ENCODE measurements at places on chromosomes 11 and 22.

- DNase-seq = no peak
These were observed 76.4 kb upstream of the SLC22A12 start for GRCh38 chr11:64514590-64514989.

GRCh38 chr11:76721755-76722677 lies 51.5 kb upstream of the LRRC32 start:
- DNase-seq = peak; percentile 65

GRCh38 chr11:69654660-69655478 lies 13.9 kb downstream of the CCND1 start:
- peak; percentile 79 for DNase-seq

GRCh38 chr11:61621917-61622585 lies 41.2 kb upstream of the SYT7 start:
- no peak for DNase-seq

DNA sequence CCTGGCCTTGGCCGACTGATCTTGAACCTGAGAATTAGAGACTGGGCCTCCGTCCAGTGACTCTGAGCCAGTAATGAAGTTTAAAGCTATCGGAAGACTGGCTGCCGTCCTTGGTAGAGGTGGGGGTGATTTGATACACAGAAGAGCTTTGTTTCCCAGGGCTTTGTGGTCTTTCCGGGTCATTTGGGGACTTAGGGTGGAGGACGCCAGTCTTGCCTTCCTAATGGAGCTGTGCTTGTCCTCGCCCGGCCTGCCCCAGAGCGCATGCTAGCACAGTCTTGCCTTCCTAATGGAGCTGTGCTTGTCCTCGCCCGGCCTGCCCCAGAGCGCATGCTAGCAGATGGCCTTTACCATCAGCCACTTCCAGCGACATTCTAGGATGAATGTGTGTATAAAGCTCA lies 65.8 kb downstream of the ST3GAL4 start:
- DNase-seq = no peak

- DNase-seq = no peak
These were observed 14.0 kb upstream of the FLRT1 start for GRCh38 chr11:64021757-64022093.

GRCh38 chr22:49310354-49310753 lies 517.3 kb downstream of the BRD1 start:
- DNase-seq = no peak

- no peak for DNase-seq
These were observed 68.5 kb downstream of the PIWIL3 start for GRCh38 chr22:24706054-24706453.

- no peak for DNase-seq
These were observed 1406.1 kb upstream of the TENM4 start for GRCh38 chr11:80846979-80847378.

- no peak for DNase-seq
These were observed 123.4 kb downstream of the CYP2R1 start for GRCh38 chr11:14768526-14769188.

GRCh38 chr11:56172256-56172830 lies 4.1 kb upstream of the OR5J2 start:
- DNase-seq = no peak

- no peak for DNase-seq
These were observed 46.5 kb downstream of the PISD start for GRCh38 chr22:31615491-31615860.

DNA sequence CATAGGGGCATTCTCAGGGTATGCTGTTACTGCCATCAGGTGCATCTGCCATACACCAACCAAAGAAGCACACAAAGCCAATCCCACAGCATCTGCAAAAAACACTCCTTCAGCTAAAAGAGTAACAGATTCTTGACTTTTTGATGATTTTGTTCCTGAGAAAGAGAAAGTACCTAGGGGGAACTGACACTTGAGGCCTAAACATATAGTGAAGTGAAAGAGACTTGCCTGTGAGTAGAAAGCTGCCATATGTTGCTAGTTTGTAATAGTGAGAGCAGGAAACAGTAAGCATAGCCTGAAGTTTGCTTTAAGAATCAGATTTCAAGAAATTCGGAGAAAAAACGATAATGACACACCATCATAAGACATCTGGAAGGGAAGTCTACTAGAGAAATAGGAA lies 97.9 kb upstream of the CTSC start:
- no peak for DNase-seq

DNA sequence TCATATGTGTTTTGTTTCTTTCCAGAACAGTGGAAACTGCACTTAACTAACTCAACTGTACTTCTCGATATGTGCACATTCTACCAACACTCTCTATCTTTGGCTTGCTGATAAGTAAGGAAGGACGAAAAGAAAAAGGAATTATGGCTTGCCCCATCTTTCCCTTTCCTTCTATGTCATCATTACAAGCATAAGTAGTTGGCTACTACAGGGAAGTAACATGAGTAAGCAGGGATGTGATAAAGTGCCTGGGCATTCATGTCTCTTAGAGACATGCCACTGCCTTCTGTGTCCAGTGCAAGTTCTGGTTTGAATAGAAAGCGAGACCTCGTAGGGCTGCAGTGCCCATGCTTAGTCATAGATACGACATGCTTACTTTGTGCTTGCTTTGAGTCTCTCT lies 342.5 kb downstream of the ETS1 start:
- no peak for DNase-seq

DNA sequence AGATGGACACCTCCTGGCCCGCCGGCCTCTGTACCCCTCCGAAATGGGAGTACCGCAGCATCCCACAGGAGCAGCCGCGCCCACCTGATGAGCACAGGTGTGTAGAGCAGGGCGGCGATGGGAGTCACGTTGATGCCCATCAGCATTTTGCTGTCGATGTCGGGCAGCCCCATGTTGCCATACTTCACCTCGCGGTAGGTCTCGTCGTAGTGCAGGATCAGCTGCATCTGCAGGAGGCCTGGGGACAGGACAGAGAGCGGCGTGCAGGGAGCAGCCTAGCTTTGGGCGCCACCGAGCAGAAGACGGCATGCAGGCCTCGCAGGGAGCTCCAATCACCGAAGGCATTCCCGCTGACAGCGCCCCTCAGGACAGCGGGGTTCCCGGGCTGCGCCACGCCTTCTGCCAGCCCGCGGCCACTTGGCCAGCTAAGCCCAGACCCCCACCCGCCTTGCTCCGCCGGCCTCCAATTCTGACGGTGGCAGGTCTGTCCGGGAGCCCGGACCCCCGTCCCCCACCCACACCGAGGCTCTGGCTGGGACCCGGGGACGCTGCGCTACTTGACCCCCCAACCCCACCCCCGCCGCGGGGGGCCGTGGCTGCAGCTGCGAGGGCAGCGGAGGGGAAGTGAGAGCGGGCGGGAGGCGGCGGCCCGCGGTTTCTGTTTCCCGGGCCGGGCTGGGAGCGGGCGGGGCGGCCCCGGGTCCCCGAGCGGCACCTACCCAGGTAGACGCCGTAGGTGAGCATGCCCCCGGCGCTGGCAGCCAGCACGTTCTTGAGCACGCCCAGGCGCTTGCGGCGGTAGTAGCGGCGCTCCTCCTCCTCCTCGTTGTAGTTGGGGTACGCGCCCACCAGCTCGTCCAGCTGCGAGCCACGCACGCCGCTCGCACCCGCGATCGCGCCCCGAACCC lies 705 bp downstream of the UNC93B1 start:
- DNase-seq = no peak

GRCh38 chr11:44813401-44813800 lies 86.6 kb downstream of the TSPAN18 start:
- no peak for DNase-seq

DNA sequence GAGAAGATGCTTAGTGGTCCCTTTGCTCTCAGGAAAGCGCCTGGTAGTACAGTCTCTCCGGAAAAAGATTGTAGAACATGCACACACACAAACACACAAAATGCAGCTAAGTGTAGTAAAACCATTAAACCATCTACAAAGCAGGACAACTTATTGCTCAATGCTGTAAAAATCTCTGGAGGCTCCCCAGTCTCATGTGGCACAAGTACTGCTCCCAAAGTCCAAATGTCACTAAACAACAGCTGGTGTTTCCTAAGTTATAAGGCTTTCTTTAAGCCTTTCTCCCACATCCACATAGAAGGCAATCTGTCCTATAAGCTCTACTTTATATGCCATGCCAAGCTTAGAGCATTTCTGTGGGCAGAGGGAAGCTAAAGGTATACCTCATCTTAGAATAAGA lies 32.9 kb downstream of the CDON start:
- DNase-seq = no peak

DNA sequence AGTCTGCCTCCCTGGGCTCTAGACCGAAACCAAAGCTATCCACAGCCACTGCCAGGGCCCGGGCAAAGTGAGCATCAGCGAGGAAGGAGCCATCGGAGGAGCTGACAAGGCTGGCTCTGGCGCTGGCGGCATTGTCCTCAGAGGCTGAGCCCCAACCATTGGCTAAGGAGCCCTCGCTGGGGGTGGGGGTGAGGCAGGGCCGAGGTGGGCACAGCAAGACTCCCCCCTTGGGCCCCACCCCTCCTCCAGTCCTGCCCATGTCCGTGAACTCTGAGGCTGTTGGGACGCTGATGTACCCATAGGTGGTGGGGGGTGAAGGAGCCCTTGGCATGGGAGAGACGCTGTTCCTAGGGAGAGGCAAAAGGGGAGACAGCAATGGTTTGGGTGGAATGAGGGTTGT lies 11.2 kb downstream of the ROBO4 start:
- no peak for DNase-seq

DNA sequence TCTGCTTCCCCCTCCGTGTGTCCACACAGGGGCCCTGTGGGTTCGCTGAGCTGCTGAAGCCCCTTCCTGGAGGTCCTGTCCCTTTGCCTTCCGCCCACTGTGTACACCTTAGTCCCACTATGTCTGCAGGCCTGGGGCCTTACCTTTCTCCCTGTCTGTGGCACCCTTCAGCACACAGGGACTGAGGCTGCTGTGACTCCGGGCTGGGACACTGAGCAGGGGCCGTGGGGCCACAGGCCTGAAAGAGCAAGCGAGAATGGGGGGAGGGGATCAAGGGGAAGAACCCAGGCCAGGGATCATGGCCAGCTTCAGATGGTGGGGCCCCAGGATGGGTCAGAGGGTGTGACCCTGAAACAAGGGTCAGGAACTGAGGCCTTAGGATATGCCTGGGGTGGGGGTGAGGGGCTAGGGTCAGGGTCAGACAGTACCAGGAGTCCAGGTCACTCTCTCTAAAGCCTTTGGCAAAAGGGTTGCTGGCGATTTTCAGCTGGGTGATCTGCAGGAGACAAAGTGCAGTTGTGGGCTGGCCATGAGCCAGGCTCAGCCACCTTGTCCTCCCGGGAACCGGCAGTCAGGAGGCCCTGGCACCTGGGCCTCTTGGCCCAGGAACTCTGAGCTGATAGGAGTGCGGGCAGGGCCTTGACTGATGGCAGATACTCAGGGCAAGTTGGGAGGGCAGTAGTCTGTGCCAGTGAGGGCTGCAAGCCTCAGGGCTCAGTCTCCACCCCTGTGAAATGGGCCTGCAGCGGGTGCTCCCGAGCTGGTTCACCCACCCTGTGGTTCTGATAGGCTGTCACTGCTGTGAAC lies 2.6 kb upstream of the NUDT8 start:
- no peak for DNase-seq

DNA sequence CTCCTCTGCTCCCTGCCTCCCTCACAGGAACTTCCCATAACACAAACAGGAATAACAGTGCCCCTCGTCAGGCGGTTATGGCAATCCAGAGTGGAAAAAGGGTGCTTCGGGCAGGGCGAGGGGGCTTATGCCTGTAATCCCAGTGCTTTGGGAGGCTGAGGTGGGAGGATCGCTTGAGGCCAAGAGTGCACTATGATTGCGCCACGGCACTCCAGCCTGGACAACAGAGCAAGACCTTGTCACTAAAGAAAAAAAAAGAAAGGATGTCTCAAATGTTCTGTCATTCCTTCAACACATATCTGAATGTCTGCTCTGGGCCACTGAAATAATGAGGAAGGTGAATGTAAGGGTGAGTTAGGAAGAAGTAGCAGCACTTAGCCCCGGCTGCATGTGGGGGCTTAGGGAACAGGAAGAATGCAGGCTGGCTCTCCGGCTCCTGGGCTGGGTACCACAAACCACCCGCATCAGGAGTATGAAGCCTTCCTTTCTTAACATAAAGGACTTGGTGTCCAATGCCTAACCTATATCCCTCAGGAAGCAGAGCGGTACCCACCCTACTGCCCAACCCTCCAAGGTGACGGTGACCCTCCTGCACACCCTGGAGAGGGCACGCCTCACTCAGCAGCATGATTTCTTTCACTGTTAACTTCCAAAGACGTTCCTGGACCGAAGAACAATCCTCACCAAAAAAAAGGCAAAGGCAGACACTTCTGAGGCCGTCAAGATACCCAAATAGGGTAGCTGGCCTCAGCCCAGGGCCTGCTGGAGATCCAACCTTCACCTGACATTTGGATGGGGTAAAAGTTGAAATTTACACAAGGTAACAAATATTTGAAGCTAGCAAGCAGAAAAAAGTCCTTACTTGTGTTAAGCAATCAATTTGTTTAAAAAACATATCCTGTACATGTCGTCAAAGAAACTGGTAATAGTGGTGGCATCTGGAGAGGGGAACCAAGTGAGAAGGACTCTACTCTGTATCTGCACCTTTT lies 3.8 kb downstream of the CPT1A start:
- no peak for DNase-seq

- DNase-seq = no peak
These were observed 12.4 kb upstream of the MPPED1 start for GRCh38 chr22:43399338-43399979.

DNA sequence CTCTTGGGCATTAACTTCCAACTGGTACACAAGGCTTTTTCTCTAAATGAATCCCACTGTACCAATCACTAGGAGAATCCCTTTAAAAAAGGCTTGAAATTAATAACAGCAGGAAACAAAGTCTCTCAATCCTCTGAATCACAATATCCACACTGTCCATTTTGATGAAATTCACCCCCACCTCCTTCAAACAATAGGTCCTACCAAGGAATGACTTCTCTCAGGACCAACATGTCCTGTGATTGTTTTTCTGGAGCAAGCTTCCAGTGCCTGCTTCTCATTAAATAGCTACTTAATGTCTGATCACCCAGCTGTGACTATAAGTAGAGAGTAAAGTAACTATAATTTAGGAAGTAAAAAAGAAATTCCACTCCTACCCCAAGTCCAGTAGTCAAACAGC lies 13.1 kb downstream of the NUMA1 start:
- no peak for DNase-seq

- DNase-seq = no peak
These were observed 1.7 kb downstream of the CYB5R2 start for GRCh38 chr11:7671347-7672215.

DNA sequence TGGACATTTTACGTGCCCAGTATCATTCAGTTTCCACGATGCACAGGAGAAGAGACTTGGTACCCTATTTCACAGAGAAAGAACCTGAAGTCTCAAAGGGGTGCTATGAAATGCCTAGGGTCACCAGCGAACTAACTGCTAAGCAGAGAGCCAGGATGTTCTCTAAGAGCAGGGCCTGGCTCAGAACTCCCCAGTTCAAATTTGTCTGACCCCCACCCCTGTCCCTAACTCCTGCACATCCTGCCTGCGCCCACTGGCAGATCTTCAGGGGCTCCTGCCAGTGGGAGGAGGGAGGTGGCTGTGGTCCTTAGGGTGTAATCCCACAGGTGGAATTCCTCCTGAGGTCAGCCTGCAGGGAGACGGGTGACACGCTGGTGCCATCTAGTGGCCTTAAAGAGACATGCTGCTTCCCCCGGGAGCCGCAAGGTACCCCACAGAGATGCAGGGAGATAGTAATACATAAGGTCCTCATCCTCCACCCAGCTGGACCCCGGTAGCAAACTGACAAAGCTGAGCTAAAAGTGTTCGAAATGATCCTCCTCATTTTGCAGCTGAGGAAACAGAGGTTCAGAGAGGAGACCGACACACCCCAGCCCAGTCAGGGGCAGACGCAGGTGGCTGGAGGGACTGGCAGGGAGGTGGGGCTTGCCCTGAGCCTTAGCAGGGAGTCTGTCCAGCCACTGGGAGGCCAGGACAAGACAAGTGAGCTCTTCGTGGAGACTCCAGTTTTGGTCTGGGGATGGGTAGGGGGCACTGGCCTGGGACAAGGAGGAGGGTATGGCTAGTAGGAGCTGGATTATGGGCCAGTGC lies 34.1 kb downstream of the MB start:
- peak; percentile 61 for DNase-seq

Measured in H54 (cell line).